ENCODE measurements at places on chromosomes 16 and 17.

DNA sequence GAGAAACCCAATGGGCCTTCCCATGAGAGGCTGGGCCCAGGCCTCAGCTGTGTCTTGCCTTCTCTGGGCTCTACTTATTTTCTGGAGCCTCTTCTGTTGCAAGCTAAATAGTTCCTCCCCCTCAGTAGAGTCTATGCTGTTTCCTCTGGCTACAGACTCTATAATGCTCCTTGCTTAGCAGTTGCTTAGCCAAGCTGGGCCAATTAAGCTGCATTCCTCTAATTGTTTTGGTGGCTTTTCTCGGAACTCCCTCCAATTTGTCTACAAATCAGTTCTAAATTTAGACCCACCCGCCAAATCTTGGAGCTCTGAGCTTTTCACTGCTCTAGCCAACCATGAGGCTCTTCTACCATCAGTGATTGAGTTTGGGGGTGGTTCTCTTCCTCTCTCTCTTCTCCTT lies 302.7 kb upstream of the ASIC2 start:
- no peak for DNase-seq

DNA sequence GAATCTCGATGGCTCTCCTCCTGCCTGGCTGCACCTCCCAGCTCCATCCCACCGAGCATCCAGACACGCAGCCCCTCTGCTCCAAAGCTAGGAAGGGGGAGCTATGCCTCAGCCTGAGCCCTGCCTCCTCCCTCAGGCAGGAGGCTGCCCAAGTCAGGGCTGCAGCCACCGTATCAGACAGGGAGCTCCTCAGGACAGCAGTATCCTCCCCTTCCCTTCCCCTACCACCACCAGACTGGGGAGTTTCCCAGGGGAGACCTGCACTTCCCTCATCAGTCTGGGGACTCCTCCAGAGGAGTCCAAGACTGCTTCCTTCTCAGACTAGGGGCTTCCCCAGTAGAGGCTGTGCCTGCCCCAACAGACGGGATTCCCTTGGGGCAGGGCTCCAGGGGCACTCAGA lies 17.5 kb downstream of the TMEM132E start:
- no peak for DNase-seq

GRCh38 chr16:30543067-30543466 lies 8.4 kb upstream of the ZNF747 start:
- no peak for DNase-seq

DNA sequence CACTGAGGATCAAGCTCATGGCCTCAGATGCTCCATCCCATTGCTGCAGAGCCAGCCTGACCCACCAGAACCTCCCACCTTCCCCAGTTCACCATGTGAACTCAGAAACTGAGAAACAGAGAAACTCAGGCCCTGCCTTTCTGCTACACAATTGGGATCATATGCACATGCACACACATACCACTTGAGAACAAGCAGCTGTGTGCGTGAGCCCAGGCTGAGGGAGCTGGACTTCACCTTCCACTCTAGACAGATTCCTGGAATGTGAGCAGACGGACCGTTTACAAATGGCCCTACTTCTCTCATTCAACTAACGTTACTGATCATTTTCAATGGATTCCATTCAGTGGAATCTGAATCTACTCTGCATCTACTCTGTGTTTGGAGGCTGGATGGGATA lies 1.7 kb upstream of the SPEM2 start:
- no peak for DNase-seq

DNA sequence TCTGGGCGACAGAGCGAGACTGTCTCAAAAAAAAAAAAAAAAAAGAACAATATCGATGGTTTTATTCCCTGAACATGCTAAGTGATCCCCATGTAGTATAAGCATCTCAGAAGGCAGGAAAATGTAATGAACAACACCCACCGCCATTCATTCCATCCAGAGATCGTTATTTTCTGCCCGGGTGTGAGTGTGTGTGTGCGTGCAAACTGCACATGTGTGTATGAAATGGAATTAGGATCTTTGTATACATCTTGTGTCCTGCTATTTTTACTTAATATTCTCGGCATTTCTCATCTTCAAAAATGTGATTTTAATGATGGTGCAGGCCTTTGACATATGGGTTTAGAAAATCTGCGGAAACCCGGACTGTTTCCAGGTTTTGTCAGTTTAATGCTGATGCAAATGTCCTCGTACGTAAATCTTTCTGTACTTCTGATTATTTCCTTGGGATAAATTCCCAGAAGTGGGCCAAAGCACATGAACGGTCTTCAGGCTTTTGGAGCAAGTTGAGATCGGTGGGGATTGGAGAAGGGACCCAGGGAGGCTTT lies 254.8 kb downstream of the SEC14L1 start:
- no peak for DNase-seq
